ENCODE measurements at places on chromosomes 5 and 9. TPM values are rescaled to one million over a fixed set of nuclear protein-coding genes. Genes with fewer than 3 reads are reported as not detected.
A peak's percentile ranks its signal among the peaks of the same experiment; 100 is the strongest.

DNA sequence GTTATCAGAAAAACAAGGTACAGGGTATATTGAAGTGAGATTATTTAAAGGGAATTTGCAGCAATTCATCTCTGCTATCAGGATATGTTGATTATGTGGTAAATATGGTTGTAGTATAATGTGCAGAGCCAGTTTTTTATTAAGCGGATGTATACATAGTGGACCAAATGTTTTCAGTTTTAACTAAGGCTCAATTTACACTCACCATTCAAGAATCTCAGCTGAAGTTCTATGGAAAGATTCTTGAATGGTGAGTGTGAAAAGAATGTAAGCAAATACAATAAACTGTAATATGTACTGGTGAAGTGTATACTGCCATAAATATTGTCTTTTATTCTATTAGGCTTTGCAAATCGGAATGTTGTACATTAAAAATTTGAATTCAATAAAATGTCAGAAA, 895.9 kb upstream of the CDH10 start:
- DNase-seq, result peak; percentile 17

GRCh38 chr5:25006237-25006636, 361.5 kb upstream of the CDH10 start:
- no peak for DNase-seq

DNA sequence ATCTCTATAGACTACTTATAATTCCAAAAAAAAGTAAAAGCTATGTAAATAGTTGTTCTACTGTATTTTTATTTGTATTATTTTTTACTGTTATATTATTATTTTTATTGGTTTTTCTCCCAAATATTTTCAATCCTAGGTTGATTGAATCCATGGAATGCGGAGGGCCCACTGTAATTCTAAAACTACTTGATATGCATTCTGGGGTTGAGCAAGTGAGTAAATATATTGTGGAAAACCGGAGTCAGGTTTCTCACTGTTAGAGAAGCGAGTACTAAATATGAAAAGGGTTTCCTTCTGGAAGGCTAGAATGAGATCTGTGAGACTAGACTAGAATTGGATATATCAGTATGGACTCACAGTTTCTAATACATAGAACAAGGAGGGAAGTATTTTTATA, 66.5 kb downstream of the FBXW11 start:
- DNase-seq, result no peak

- peak; percentile 58 for DNase-seq
Measured at GRCh38 chr5:113378959-113379541, 55.7 kb downstream of the TSSK1B start.

- DNase-seq, result no peak
Measured at GRCh38 chr5:68476854-68477253, 261.3 kb downstream of the PIK3R1 start.

DNA sequence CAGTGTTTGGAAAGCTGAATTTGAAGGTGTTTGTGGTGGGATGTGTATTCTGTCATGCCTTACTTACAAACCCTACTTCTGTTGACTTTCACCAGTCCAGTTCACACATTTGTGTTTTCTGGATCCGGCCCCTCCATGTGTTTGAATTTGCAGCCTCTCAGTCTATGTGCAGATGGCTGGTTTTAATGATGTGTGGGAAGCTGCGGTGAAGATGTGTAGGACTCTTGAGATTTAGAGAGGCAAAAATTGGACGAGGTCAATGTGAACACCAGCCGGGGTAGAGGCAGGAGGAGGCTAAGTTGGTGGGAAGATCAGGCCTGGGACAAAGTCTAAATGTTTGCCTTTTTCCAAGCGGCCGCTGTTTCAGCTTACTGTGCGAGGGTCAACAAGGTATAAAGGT, 115.4 kb upstream of the KLF9 start:
- DNase-seq, result no peak

DNA sequence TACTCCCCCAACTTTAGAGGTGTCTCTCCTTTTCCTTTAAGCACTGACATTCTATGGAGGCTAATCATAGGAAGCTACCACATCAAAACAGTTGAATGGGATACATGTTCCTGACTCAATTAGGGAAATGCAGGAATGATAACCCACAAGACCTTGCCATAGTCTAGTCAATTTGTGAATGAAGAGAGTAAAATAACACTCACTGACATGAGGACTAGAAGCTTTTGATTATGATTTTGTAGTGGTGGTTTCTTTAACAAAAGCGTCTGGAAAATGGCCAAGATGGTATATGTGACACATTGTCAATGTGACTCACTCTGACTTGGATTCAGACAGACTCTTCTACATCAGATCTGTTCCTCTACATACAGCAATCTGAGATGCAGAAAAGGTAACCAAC, 13.7 kb upstream of the PRELID2 start:
- DNase-seq, result peak; percentile 75

GRCh38 chr9:88942411-88942810, 48.9 kb upstream of the S1PR3 start:
- no peak for DNase-seq

DNA sequence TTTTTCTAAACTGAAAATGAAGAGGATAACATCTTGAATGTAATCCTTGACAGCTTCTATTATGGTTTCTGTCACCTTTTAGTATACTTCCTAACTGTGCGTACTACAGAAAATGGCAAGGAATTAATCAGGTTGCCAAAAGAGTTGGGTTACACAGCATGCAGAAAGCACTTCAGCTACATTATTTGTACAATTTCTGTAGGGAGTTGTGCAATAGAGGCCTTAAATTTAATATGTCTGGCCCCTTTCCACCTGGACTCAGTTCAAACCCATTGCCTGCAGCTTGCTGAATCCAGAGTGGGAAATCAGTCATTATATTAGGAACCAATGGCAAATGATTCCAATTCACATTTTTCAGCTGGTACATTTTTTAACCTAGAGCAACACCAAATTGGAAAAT, 549.7 kb downstream of the CSNK1G3 start:
- DNase-seq, result peak; percentile 19

DNA sequence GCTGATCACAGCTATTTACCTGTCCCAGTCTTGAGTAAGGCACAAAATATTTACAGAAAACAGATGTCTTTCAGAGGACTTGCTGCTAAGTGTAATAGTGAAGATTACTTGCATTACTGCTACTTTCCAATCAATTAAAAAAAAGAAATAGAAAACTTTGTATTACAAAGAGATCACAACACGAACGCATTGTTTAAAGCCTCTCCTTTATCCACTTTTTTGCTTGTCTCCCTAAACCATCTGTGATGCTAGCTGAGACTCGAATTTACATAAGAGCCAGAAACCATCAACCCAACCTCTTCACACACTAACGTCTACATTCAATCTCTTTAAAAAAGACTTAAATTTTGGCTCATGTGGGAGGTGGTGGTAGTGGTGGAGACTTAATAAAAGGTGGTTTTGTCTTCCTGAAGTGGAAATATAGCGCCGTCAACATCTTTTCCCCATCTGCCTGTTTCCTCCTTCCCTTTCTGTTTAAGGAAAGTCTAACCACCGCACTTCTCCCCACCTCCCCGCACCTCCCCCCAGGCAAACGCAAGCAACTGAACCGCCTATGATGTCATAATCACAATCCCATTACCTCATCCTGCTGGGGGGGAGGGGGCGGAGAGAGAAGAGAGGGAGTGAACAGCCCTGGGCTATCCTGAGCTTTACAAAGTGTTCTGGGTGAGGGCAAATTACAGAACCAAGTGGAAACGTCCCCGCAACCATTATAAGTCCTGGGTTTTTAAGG, 948 bp upstream of the FAM53C start:
- no peak for DNase-seq

DNA sequence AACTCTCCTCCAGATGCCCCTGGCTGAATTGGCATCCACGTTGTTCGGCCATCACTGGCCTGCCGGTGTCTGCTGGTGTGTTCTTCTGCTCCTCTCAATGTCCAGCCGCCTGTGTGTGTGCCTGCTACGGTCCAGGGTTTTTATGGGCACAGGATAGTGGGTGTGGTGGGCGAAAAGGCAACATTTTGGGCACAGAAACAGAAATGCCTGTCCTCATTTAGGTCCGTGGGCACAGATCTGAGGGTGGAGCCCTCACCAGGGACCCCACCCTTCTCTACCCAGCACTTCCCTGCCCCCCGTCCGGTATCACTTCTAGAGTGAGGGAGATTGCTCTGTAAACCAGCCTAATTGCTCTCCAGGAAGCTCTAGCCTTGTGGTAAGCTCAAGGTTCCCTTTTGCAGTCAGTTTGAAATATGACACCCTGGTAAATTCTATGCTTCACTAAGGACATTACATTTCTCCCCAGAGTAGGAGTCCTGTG, 410.1 kb downstream of the MAT2B start:
- no peak for DNase-seq

- DNase-seq, result no peak
Measured at GRCh38 chr5:31362931-31363568, 168.8 kb downstream of the DROSHA start.

DNA sequence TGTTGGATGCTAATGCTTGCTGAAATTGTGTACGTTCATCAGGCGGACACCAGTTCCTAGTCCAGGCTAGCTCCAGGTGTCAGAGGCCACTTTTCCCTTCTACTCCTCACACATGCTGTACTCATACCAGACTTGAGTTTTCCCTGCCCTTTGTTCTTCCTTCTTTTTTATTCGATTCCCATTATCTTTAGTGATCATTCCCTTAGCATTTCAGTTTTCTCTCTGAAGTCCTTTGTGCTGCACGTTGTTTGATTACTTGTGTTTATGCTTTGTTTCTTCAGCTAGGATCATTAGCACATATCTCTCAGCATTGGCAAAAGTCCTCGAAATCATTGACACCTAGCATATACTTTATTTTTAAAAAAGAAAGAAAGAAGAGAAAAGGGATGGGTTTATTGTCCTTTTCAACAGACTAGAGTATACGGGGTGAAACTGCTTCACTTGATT, 409 bp upstream of the COX7C start:
- no peak for DNase-seq

GRCh38 chr5:69090158-69090557, 3.7 kb upstream of the SLC30A5 start:
- no peak for DNase-seq

- peak; percentile 48 for DNase-seq
Measured at GRCh38 chr5:171907725-171908343, 98.6 kb downstream of the FBXW11 start.

DNA sequence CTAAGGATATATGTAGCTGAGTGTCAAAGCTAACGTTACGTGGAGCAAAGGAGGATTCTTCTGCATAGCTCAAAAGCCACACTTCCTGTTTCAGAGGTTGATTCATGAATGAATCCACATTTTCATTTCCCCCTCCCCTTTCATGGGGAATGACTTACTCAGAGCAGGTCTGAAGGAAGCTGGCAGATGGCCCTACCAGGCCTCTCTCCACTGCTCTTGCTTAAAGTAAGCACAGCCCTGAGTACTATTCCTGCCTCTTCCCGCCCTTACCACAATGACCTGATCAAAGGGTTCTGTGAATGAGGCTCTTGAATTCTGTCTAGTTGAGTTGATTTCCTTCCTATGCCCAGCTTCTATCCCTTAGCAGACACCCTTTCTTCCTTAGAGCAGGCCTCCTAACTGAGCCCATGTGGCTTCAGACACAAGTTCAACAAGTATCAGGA, 6.3 kb downstream of the IGIP start:
- peak; percentile 92 for DNase-seq

GRCh38 chr9:120110520-120110919, 469.4 kb downstream of the CDK5RAP2 start:
- DNase-seq, result no peak

DNA sequence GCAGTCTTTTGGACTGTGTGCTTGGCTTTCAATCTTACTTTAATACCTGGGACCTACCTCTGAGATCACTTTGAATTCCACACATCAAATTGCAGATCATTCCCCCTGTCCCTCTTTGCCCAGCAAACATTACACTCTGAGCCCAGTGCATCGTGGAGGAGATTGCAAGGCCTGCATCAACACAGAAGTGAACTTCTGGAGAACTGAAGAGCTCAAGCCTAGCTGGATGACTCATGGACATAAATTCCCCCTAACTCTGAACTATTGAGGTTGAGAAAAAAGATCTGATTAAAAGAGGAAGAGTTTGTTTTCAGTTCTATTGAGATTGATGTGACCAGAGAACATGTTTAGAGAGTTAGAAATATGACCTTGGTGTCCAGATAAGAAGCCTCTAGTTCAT, 316.0 kb upstream of the DMAC1 start:
- DNase-seq, result no peak

DNA sequence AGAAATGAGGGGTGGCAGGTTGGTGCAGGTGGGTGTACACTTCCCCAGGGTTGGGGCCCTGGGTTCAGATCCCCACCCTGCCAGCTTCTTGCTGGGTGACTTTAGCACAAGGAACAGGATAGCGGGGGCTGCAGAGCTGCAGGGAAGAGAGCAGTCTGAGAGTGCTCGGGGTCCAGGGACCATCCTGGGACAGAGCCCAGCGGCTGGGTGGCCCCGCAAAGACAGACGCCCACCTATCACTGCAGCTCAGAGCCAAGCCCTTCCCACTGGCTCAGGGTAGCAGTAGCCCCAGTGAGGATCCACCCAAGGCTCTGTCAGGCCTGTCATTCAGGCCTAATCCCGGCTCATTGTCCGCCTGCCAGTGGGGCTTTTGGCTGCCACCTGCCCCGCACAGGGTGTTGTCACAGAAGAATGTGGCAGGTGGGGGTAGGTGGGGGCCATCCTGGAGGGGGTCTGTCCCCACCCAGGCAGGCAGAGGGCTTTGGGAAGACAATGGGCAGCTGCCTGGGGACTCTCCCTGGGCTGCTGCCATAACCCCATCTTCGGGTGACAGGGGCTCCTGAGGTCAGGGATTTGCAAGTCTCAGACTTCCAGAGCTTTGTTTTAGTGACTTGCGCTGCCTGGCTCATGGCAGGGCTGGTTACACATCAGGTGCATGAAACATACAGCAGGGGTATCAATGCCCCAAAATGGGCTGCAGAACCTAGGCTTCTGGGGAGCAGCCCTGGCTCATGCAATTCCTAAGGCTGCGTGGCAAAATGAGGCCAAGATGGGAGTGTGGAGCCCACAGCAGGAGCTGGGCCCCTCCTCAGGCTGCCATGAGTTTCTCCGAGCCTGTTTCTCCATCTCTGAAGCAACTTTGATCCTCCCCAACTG, 52.1 kb downstream of the BARX1 start:
- no peak for DNase-seq

DNA sequence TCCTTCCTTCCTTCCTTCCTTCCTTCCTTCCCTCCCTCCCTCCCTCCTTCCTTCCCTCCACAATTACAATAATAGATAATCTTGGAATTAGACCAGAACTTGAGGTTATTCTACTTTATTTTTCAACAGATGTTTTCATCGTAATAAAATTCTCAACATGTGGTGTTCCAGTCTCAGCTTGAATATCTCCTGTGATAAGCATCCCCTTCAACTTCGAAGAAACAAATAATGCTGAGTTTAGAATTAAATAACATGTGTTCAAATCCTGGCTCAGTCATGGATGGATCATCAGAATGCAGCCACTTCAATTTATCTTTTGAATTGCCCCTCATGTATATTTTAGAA, 91.4 kb upstream of the PAPPA start:
- DNase-seq, result no peak

GRCh38 chr9:119026120-119026519, 343.1 kb downstream of the BRINP1 start:
- DNase-seq, result no peak

PCDHAC2 gene
- 1.2 TPM for total RNA-seq

LCN12 gene
- not detected for total RNA-seq

NR2F1 gene
- 10.0 TPM for total RNA-seq

BTNL3 gene
- not detected for total RNA-seq

MCC gene
- total RNA-seq, result 11.8 TPM

COL27A1 gene
- 7.8 TPM for total RNA-seq

UNC13B gene
- total RNA-seq, result 13.2 TPM

DIRAS2 gene
- total RNA-seq, result 0.57 TPM

CAMK2A gene
- not detected for total RNA-seq

DMGDH gene
- total RNA-seq, result 0.18 TPM

GPR150 gene
- 0.29 TPM for total RNA-seq

ATP6V1G1 gene
- total RNA-seq, result 172 TPM

PIP5K1B gene
- total RNA-seq, result 0.09 TPM

CA9 gene
- 0.42 TPM for total RNA-seq

CRB2 gene
- total RNA-seq, result 0.11 TPM

NTRK2 gene
- 0.29 TPM for total RNA-seq
